ENCODE measurements at places on chromosomes 13 and 19.
A peak's percentile ranks its signal among the peaks of the same experiment; 100 is the strongest.

DNA sequence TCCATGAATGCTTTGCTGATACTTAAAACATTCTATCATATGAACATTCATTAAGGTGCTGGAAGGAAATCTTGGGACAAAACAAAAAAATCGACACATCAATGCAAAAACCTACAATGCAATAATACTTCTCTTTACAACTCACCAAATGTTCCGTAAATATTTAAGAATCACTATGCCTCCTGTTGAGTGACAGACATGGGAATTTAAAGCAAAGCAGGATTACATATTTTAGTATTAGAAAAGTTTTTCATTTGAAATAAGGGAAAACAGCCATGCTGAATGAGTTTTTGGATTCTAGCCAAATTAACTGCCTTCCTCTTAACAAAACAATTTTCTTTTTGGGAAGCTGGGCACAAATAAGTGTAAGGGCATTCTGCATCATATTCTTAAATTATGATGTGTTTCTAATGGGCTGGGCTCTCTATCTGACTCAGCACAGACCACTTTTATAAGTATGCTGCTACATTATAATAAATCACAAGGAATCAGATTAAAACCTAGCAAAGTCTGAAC, 93.7 kb downstream of the RBM26 start:
- DNase-seq: no peak

DNA sequence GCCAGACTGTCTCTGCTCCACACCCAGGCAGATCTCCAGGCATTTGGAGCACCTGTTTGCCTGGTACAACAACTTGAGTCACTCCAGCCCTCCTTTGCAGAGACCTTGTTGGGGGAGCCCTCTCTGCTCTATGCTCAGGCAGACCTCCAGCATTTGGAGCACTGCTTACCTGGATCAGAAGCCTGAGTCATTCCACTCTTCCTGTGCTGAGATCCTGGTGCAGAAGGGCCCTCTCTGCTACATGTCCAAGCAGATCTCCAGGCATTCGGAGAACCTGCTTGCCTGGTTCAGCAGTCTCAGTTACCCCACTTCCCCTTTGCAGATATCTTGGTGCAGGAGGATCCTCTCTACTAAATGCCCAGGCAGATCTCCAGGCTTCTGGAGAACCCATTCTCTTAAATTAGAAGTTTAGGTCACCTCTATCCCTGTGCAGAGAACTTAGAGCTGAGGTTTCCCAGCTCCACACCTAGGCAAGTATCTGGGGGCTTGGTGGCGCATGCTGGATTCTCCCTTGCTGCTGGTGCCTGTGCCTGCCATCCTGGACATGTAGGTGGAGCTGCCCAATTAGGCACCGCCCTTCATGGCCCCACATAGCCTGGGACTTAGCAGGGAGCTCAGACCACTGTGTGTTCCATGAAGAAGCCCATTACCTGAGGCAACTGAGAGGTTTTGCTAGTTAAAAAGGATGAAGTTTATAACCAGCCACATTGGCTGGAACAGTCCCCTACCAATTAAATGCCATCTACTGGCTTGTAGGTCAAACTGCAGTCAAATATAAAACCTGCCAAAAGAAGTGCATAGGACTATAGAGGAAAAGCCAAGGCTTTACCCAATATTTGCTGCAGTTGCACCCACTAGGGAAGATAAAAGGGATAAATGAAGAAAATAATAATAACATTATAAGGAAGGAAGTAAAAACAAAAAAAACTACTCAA, 97.6 kb upstream of the SLITRK6 start:
- DNase-seq: no peak

GRCh38 chr13:27186295-27186694, 14.7 kb upstream of the USP12 start:
- no peak for DNase-seq

GRCh38 chr13:35724446-35724845, 248.0 kb upstream of the MAB21L1 start:
- no peak for DNase-seq

DNA sequence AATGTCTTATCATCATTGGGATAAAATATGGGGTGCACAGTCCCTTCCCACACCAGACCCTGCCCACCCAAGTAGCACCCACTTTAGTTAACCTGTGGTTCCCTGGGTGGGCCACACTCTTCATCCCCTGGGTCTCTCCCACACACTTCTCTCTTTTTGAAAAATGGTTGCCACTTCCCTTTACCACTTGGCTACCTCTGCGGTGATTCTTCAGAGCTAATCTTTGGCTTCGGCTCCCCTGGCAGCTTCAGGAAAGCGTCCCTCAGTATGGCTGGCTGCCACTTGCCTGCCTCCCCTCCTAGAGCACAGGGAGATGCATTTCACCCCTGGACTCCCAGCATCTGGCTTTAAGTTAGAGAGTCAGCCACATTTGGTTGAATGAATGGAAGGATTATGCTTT, 18.2 kb downstream of the CCNA1 start:
- no peak for DNase-seq

- DNase-seq: no peak
Observed at GRCh38 chr13:26688286-26688685, 72.3 kb downstream of the GPR12 start.

DNA sequence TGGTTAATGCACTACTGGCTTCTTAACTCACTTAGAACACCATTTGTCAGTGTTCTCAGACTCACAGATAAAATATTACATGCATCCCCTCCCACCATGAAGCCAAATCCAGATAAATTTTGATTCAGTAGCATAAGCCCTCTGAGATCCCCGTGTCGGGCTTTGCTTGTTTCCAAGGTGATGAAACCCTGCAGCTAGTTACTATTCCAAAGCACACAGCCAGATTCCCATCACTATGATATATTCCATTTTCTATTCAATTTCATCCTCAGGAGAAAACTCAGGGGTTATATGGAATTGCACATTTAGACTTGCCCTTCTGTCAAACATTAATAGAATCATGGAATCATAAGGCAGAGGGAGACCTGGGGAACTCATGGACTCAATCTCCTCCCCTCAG, 9.4 kb upstream of the FAM124A start:
- no peak for DNase-seq

DNA sequence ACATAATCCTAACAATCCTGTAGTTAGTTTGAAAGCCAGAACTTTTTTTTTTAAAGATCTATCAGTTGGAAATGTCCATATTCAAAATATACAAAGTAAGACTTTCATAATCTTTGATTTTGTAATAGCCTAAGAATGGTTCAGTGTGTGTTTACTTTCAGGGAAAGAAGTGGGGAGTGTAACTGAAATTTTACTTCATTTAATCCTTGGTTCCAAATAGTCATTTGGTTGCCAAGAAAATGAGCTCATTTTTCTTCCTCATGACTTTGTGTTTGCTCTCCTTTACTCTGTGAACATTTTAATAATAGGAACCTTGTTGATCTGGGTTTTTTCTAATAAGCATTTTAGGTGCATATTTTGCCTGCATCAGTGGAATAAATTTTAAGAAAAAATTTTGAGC, 278.8 kb downstream of the SLITRK6 start:
- DNase-seq: no peak

DNA sequence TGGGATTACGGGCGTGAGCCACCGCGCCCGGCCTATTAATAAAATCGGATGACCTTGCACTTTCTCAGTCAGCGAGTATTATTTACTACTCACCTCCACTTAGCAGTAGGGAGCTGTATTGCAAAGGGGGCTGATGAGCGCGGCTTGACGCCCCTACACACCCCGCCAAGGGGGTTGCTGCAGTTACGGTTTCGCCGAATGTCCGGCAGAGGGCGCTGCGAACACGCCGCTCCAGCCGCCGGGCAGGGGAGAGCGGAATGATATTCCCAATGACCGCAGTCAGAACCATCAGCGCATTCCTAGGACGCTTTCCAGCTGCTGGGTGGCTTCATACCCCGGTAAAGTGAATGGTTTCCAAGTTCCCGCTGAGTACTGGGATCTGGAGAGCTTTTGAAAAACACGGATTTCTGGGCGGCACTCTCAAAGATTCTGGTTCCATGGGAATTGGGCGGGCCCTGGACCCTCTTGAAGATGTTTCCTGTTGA, 30.0 kb upstream of the TPT1 start:
- peak; percentile 79 for DNase-seq

DNA sequence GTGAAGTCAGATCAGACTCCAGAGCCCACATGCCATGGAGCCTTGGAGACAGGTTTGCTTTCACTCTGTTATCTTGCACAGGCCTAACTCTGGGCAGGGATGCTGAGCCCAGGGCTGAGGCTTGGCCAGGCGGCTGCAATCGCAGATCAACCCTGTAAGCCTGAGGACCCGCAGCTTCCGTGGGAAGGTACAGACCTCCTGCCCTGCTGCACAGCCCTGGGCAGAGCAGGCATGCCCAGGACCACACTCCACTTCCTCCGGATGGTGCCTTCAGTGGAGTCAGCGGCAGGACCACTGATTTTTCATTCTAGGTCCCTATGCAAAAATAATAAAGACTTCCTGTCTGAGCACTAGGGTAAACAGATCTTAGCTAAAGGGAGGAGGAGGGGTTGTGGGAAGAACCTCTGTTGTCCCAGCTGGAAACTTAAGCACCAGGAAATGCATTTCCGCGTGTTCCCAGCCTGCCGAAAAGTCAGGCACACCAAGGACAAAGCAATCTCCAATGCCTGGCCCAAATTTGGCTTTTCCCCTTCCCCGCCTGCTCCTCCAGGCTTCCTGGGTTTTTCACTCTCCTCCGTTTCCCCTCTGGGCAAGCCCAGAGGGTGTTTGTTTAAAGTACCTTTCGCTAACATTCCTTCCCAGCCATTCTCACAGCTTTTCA, 87.3 kb downstream of the KCTD15 start:
- DNase-seq: no peak

- peak; percentile 97 for DNase-seq
Observed at GRCh38 chr19:15210323-15210781, 9.6 kb upstream of the NOTCH3 start.

- DNase-seq: peak; percentile 48
Observed at GRCh38 chr13:25214491-25215252, 42.6 kb upstream of the AMER2 start.

GRCh38 chr13:102530751-102531150, 66.0 kb upstream of the TPP2 start:
- DNase-seq: no peak

GRCh38 chr19:32859591-32859990, 10.0 kb downstream of the SLC7A9 start:
- DNase-seq: no peak

GRCh38 chr13:27353166-27353583, 71.2 kb upstream of the GTF3A start:
- DNase-seq: no peak

DNA sequence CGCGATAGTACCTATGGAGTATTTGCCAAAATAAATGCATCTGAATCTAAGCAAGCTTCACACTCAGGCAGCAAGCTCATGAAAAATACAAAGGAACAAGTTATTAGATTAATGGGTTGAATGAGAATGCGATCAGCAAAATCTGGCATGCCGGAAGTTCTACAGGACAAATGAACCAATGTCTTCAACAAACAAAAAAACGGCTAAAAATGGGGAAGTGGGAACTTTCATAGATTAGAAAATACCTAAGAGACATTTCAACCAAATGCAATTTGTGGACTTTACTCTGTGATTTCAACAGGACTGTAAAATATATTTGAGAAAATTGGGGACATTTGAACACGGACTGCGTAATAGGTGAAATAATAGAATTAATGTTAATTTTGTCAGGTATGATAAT, 22.4 kb upstream of the RNASEH2B start:
- DNase-seq: no peak

All from tibial artery (tissue), 4 donors.